M059J (cell line): ENCODE measurements at places on chromosomes 5 and 9. TPM values are rescaled to one million over a fixed set of nuclear protein-coding genes. Genes with fewer than 3 reads are reported as not detected.

GRCh38 chr9:135505406-135506187 lies 5.1 kb downstream of the MRPS2 start:
- no peak for DNase-seq

GRCh38 chr5:54868511-54869483 lies 116.6 kb downstream of the ESM1 start:
- DNase-seq: no peak

DNA sequence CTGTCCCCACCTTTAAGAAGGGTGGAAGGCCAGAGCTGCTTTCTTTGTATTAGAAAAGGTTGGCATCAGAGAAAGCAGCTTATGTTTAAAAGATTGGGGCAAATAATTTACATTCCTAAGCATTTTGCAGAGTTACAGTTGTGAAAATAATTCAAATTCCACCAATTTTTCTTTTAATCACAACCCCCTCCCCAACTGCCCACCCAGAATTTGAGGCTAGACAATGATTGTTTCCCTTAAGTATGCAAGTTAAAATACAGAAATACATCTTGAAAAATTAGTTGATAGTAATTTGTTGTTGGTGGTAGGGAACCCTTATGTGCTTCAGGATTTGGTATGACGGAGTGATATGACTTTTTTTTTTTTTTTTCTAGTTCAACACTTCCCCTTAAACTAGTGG lies 133.0 kb downstream of the ZSWIM6 start:
- DNase-seq: no peak

- no peak for DNase-seq
Measured at GRCh38 chr9:126321742-126322141, 4.9 kb upstream of the MVB12B start.

Gene NDUFB6
- total RNA-seq: 161 and 179 TPM in 2 replicates
